ENCODE measurements at places on chromosomes 4 and X. TPM values are rescaled to one million over a fixed set of nuclear protein-coding genes. Genes with fewer than 3 reads are reported as not detected.

The FAM156A gene
- 16.0 TPM for total RNA-seq

- DNase-seq = no peak
Measured at GRCh38 chr4:94412658-94413038, 39.1 kb upstream of the PDLIM5 start.

DNA sequence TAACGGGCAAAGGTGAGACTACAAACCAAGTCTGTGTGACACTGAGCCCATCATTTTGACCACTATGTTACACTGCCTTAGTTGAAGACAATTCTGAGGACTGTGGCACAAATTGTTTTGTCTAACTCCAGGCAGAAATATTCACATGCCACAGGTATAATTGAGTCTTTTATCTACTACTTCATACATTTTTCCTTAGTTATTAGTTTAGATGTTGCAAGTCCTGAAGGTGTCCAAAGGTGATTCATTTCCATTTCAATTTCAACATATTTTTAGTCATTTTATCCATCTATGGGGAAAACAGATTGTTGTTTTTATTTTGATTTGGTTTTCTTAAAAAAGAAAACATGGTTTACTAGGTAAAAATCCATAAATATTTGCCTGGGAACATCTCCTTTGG, 341.7 kb upstream of the SMIM31 start:
- DNase-seq = no peak

DNA sequence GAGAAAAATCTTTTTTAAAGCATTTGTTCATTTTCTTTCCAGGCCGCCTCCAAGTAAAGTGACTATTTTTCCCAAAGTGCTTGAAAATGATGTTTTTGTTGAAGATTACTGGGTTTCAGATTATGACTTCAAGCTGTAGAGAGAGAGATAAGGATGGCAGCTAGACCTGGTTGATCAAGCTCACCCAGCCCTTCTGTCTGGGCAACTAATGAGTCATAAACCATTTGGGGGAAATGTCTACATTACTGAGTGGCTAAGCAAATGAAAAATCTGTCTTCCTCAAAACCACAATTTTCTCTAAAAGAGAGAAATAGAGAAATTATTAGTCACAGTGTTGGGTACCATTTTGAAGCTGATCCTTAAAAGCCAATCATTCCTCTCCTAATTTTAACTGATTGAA, 355.4 kb upstream of the CPEB2 start:
- no peak for DNase-seq

DNA sequence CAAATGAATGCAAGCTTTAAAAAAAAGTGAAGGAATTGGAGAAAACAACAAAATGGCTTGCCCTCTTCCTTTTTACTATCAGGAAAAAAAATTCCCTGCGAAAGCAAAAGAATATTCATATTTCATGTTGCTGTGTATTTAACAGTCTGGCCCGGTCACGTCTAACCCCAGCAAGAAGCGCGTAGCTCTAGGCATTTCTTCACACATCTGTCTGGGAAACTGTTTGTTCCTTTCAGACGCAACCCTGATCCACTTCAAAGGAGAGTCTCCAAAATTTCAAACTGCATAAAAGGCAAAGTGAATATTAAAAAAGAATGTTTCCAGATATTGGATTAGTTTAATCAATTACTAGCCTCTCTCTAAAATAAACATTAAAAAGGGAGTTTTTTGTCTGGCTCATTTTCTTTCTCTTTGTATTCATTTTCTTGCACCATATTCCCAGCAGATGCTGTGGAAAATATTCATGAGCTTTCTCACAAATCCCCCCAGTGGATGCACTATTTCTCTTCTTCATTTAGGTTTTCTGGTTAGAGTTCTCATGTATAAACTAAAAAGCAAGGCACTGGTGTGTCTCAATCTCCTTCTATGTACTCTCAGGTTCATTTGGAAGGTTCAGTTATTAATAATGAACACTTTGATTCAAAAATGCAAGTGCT, 145.3 kb downstream of the MID1 start:
- no peak for DNase-seq

GRCh38 chr4:150970685-150971151, 44.4 kb downstream of the LRBA start:
- DNase-seq = no peak

The SLC49A3 gene
- 0.22 TPM for total RNA-seq

DNA sequence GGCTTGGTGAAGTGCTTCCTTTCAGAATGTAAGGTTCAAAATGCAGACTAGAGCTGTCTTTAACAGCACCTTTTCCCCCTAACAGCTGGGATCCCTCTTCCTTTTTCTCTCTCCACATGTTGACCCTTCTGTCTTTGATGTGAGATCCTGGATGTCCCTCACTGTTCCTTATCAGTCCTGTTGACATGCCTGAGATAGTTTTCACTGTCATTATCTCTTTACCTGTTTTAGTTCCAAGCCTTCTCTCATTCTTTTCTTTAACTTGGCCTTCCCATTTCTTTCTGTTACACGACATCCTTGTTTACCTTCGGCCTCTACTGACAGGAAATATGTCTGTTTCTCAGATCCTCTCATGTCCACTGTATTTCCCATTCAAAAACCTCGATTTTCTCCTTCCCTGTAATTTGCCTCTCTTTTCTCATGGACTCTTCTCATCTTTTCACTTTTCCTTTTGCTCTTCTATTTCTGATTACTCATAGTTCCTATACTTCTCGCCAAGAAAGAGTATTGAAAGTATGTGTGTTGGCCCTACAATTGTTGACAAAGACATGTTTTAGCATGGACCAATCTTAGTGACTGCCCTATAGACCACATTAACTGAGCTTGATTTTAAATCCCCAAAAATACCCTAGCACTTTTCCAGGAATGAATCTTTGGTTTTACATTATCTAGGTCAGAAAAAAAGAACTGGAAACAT, 1.2 kb upstream of the SOWAHB start:
- no peak for DNase-seq

- no peak for DNase-seq
Measured at GRCh38 chrX:22652596-22652995, 347.2 kb upstream of the DDX53 start.
